ENCODE measurements at places on chromosomes 3 and 15.
A peak's percentile ranks its signal among the peaks of the same experiment; 100 is the strongest.

- DNase-seq = no peak
These were observed 20.6 kb downstream of the DCUN1D1 start for GRCh38 chr3:182959474-182960350.

- no peak for DNase-seq
These were observed 275.2 kb downstream of the SATB1 start for GRCh38 chr3:18149935-18150334.

- DNase-seq = no peak
These were observed 33.8 kb downstream of the MFSD1 start for GRCh38 chr3:158835631-158836030.

DNA sequence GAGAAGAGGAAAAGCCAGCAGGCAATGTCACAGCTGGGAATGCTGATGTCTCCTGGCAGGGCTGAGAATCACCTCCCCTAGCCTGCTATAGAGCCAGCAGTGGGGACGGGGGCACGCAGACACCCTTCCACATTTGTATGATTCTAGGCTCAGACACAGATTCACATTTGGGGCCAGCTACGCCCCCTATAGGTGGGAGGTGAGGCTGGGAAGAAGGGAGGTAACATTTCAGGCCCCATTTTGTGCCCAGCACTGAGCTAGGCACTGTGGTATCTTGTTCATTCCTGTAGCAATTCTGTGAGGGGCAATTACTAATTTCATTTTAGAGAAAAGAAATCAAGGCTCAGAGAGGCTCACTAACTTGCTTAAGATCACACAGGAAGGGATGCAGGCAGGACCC lies 15.9 kb upstream of the ACAD9 start:
- peak; percentile 6 for DNase-seq

DNA sequence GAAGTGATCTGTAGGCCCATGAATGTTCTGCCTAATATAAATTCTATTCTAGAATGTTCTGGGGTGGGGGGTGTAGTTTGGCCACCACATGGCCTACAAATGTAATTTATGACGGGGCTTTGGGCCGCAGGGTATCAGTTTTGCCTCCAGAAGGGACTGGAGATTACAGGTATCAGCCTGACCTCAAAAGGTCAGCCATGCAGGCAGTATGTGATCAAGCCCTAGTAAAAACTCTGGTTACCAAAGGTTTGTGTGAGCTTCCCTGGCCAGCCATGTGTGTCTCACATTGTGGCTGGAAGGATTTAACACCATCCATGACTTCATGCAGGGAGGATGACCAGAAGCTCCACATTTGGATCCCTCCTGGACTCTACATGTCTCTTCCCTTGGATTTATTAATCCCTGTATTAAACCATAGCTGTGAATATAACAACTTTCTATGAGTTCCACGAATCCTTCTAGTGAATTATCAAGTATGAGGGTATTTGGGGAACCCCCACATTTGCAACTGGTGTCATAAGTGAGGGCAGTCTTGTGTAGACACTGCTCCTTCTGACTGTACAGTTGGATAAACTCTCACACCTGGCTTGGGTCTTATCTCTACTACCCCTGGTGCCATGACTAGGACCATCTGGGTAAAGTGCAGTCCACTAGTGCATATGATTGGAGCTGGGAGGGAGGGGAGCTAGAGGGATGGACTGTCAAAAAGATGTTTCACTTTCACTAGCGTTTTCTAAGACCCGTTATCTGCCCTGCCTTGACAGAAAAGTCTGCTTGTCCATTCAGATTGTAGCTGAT lies 50.0 kb upstream of the RFX7 start:
- no peak for DNase-seq

- DNase-seq = no peak
These were observed 15.6 kb upstream of the KY start for GRCh38 chr3:134666466-134666865.

GRCh38 chr3:132652640-132653270 lies 6.9 kb downstream of the ACAD11 start:
- no peak for DNase-seq

GRCh38 chr3:150348500-150348899 lies 59.6 kb upstream of the TSC22D2 start:
- no peak for DNase-seq

DNA sequence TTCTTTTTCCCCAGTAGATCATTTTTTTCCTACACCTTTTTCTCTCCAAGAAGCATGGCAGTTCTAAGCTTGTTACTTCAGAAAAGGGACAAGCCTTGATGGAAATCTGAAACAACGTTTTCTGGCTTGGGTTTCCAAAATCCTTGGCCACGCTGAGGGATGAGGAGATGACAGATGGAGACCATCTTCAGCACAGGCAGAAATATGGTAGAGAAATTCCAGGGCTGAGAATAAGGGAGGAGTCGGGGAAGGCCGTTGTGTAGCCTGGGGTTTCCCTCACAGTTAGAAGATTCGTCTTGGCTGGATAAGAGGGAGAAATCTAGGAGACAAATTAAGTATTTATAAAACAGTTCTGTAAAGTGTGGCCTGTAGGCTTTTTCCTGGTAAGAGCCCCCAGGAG lies 33.9 kb upstream of the STT3B start:
- DNase-seq = no peak

DNA sequence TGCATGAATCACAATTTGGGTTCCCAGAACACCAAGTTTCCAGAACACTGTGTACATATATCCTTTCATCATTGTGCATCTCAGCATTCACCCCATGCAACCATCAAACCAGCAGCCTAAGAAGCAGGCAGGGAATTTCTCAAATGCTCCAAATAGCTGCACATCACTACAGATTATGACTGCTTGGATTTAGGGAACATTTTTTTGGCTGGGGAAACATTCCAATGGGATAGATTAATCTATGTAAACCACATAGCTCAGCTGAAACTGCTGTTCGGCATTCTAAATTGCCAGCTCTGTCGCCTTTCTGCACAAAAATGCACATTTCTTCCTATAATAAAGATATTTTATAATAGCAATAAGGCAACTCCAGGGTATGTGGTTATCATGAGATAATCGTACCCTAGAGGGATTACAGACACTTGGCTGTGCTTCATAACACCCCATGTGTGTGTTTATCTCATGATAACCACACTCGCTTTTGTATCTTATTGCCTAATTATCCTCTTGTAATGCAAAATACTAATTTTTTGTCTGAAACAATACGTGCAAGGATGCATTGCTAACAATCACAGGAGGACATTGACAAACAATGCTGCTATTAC lies 483.7 kb upstream of the DPH6 start:
- DNase-seq = no peak

GRCh38 chr3:1728510-1728909 lies 370.2 kb upstream of the CNTN4 start:
- no peak for DNase-seq

- DNase-seq = peak; percentile 54
These were observed 16.6 kb upstream of the EXOG start for GRCh38 chr3:38479431-38480092.

DNA sequence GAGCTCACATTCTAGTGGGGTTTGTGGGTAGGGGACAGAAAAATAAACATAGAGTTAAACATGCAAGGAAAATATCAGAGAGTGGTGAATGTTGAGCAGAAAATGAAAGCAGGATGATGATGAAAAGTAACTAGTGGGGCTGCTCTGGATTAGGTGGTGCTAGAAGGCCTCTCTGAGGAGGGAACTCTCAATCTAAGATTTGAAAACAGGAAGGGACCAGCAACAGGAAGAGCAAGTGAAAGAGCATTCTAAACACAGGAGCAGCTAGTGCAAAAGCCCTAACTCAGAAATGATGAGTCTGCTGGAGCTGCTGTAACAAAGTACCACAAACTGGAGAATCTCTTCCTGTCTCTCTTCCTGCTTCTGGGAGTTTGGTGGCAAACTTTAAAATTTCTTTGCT lies 468.6 kb upstream of the AGTR1 start:
- peak; percentile 57 for DNase-seq

DNA sequence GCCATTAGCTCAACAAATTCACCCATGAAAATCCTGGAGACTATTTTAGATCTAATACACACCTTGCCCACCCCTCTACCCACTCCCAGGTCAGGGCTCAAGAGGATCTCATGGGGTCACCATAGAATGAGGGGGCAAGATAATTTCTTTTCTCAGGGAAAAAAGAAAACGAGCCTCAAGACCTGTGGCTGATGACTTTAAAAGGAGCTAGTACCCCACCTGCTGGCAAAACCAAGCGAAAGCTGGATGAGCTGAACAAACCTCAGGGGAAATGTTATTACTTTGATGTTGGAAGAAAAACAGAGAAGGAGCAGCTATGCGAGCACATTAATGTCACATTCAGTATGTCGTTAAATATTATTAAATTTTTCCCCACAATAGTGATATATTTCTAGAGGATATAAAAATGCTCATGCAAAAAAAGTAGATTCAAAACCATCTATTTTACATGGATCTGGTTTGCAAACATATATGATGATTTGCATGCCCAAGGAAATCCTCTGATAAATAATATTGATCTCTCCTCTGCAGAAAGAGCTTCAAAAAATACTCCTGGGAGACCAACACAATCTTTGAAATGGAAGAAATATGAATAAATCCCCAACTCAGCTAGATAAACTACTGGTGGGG lies 37.7 kb downstream of the PLD1 start:
- DNase-seq = peak; percentile 88

DNA sequence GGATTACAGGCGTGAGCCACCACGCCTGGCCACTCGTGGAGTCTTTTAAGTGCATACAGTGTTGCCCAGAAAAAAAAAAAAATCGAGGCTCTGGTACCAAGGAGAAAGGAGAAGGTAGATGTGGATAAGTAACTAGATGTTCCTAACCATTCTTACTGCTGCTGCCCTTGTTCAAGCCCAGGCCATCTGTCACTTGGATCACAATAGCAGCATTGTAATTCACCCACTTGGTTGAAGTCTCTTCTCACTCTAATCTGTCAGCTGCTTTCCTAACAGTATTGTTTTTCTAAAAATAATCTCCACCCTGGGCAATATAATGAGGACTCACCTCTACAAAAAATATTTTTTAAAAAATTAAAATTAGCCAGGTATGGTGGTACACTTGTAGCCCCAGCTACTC lies 58.0 kb upstream of the CRTC3 start:
- DNase-seq = no peak

DNA sequence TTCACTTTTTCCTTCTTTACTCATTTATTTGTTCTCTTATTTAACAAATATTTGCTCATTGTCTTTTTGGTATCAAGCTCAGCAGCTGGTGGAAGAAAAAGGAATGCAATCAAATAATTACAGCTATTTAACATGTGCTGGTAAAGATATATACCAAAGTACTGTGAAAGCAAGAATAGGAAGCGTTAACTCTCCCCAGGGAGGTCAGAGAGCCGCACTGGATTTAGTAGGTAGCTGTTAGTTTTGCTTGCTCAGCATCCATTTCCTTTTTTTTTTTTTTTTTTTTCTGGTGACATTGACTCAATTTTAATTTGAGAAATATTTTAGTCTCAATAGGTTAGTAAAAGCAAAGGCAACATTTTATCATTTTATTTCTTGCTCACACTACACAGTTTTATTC lies 308.5 kb upstream of the MDFIC2 start:
- no peak for DNase-seq

DNA sequence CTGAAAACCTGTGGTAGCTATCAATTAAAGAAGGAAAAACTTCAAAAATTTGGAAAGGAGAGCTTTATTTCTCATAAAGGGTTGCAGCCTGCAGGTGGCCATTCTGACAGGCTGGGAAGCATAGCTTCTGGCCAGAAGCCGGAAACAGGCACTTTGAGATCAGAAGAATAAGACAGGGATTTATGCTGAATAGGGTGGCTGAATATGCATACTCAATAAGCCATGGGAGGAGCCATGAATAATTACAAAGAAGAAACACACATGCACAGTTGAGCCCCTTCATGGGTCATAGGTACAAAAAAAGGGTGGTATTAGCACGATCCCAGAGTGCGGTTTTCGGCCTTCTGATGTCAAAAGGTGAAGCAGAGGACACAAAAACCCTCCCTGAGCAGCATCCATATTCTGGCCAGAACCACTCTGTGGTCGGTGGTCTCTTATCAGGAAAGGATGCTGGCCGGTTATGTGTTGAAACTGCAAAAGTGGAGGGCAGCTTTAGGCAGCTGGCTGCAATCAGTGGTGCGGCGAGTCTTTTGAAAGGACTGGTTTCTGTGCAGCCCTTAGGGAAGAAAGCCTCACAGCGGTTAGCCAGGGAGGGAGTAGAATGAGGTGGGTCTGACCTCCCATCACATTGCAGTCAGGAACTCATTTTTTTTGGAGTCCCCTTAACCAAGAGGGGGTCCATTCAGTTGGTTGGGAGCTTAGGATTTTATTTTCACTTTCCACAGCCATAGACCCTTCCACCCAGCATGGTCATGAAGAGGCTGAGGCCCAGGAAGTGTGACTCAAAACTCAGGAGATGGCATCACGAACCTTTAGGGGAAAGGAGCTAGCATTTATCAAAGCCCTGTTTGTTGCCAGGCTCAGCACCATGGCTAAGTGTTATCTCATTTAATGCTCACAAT lies 34.7 kb upstream of the CCDC174 start:
- no peak for DNase-seq

DNA sequence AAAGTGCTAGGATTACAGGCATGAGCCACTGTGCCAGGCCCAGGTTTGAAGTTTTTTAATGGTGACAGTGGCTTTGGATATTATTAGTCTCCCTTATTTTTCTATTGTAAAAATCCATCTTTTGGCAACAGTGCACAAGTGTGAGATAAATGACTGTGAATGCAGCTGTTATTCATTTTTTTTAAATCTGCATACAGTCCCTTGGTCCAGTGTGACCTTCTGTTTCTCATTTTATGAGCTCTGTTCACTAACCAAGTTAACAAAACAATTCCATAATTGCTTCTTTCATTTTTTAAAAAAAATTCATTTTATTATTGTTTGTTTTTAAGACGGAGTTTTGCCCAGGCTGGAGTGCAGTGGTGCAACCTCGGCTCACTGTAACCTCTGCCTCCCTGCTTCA lies 381.8 kb downstream of the NAALADL2 start:
- no peak for DNase-seq

GRCh38 chr15:74897300-74897701 lies 7.5 kb downstream of the MPI start:
- DNase-seq = no peak

- DNase-seq = no peak
These were observed 62.9 kb downstream of the CDIN1 start for GRCh38 chr15:36642311-36642710.

DNA sequence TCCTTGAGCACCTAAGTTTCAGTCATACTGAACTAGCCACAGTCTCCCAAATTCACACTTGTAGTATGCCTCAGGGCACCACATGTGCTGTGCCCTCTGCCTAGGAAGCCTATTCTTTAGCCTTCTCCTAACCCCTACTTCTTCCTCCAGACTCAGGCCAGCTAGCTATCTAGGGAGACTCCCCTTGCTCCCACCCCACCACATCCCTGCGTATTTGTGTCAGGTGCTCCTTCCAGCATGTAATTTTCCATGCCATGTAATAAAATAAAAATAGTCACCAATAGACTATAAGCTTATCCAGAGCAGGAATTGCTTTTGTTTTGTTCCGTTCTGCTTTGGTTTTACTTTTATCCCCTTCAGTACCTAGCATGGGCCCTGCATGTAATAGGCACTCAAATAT lies 14.9 kb upstream of the GJD2 start:
- no peak for DNase-seq

- DNase-seq = peak; percentile 10
These were observed 26.5 kb upstream of the SIAH2 start for GRCh38 chr3:150789451-150789850.

Data from Kasumi-1 (cell line).